ENCODE measurements at places on chromosomes 6 and 20. TPM values are rescaled to one million over a fixed set of nuclear protein-coding genes. Genes with fewer than 3 reads are reported as not detected.

HLA-DRB5 gene
- 1.1 TPM for total RNA-seq

RBM24 gene
- not detected for total RNA-seq

GRCh38 chr20:59733351-59733750, 129.0 kb downstream of the PHACTR3 start:
- DNase-seq: no peak

GRCh38 chr6:26459023-26459810, 1.5 kb downstream of the BTN2A1 start:
- no peak for DNase-seq

DNA sequence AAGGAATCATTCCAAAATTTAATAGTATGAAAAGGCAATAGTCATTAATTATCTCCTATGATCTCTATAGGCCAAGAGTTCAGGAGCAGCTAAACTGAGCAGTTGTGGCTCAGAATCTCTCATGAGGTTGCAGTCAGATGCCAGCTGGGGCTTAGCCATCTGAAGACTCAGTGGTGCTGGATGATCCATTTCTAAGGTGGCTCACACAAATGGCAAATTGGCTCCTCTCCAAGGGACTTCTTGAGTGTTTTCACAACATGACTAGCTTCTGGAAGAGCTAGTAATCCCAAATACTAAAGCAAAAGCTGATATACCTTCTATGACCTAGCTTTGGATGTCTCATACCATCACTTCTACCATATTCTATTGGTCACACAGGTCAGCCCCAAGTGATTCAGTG, 104.2 kb downstream of the HAO1 start:
- DNase-seq: no peak
